Stimulated activated CD4-positive, alpha-beta T cell treated with anti-CD3 and anti-CD28 coated beads, Interleukin-15, amount 100 ng/mL, for 24 hours (primary cell): ENCODE measurements at places on chromosomes 11 and 22.

GRCh38 chr22:37357446-37358075 lies 69.7 kb downstream of the ELFN2 start:
- DNase-seq = no peak

GRCh38 chr11:120224361-120224760 lies 13.5 kb downstream of the OAF start:
- DNase-seq = no peak

GRCh38 chr11:96179905-96180304 lies 163.1 kb downstream of the MAML2 start:
- DNase-seq = no peak

GRCh38 chr11:126363706-126364248 lies 8.3 kb downstream of the ST3GAL4 start:
- DNase-seq = no peak

DNA sequence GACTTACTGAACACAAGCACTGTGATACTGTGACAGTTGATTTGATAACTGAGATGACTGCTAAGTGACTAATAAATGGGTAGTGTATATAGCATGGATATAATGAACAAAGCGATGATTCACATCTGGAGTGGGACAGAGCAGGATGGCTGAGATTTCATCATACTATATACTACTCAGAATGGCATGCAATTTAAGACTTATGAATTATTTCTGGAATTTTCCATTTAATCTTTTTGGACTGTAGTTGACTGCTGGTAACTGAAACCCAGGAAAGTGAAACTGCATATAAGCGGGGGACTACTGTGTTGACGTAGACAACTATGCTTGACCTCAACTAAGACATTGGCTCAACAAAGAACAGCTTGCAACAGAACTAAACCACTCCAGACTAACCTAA lies 20.0 kb upstream of the NUCB2 start:
- DNase-seq = no peak

- no peak for DNase-seq
Observed at GRCh38 chr11:68373815-68374501, 61.6 kb downstream of the LRP5 start.

- DNase-seq = no peak
Observed at GRCh38 chr11:64711138-64711955, 11.7 kb downstream of the NRXN2 start.

DNA sequence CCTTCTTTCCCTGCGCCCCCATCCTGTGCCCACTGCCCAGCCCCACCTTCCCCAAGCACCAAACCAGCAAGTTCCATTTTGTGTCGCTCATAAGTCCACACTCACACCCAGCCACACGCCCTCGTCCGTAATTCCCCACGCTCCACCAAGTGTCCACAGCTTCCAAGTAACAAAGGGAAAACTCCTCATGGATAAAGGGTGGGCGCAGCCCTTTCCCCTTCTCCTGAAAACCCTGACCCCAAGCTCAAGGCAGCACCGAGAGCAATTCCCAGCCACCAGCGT lies 458 bp downstream of the FXYD6 start:
- DNase-seq = no peak

DNA sequence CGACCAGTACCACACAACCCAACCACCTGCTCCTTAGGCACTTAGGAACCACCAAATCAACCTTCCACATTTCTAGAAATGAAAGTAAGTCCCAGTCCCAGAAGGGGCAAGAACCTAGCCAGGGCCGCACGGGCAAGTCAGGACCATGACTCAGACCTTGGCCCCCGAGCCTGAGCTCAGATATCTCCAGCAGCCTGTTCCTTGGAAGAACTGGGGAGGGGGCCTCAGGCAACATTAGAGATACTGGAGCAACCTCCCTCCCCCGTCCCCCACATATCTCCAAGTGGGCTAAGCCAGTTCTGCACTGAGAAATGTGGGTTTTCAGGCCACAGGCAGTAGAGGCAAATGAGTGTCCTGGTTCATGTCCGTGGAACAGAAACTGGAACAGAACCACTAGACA lies 7.7 kb downstream of the ARAP1 start:
- no peak for DNase-seq

GRCh38 chr11:79503028-79503427 lies 62.2 kb upstream of the TENM4 start:
- DNase-seq = no peak

- DNase-seq = no peak
Observed at GRCh38 chr11:71442880-71443279, 5.3 kb downstream of the DHCR7 start.

DNA sequence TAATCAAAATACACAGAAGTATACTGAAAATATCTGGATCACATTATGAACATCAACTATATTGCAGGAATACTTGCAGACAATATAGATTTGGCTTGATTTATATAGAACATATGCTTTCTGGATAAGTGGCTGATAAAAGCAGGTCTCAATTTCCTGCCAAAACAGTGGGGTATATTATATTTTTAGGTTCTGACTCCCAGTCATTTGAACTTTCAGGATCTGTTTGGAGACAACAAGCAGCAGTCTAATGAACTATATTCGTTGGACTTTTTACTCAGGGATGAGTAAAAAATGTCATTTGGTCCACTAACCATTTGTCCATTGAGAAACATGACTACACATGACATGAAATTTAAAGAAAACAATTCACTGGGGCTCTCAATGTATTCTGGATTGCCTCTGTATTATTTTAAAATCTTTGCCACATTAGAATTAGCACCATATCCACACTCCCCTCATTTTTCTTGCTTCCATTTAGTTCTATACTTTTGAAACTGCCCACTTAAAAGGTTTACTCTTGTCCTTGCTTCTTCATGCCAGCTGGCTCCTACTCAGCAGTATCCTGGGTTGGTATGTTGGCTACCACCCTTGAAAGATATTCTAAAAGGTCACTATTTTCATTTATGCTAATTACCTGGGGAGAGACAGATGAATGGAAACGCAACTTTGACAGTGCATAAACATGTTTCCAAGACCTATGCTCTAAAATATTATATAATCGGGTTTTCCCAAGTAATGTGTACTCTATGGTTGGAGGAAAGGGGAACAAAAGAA lies 153.0 kb downstream of the APOL5 start:
- DNase-seq = no peak

DNA sequence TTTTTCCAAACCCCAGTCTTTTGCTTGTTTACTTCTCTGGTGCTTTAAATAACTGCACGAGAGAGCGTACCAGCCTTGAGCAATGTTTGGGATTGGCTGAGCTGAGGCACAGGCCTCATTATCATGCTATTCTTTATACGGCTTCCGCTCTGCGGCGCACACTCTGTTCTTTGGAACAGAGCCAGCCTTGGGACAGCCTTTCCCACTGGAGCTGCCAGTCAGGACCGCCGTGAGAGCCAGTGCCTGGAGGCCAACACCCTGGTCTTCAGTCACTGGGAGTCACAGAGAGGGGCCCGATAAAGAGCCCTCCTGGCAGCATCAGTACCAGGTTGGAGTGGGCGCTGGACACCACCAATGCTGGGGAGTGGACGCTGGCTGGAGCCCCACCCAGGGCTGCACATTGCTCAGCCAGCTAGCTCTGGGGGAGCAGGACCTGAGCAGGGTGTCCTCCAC lies 125.6 kb downstream of the BCR start:
- no peak for DNase-seq

- DNase-seq = no peak
Observed at GRCh38 chr11:128246810-128247594, 340.4 kb downstream of the ETS1 start.

GRCh38 chr11:13663631-13664071 lies 4.8 kb upstream of the FAR1 start:
- DNase-seq = no peak
